Spleen (tissue), 13 donors: ENCODE measurements at places on chromosomes 5 and 9. TPM values are rescaled to one million over a fixed set of nuclear protein-coding genes. Genes with fewer than 3 reads are reported as not detected.

- H3K36me3 ChIP-seq, result no peaks in the 10 kb centered on the region
- no peaks in the 10 kb centered on the region for H3K27me3 ChIP-seq
- DNase-seq, result no peak
- H3K4me3 ChIP-seq, result no peak overlapping the region
Measured at GRCh38 chr9:13898957-13899356, 415.0 kb downstream of the NFIB start.

- no peaks in the 10 kb centered on the region for H3K4me1 ChIP-seq
- no peak for DNase-seq
- H3K27me3 ChIP-seq, result no peaks in the 10 kb centered on the region
- H3K4me3 ChIP-seq, result no peak overlapping the region
- no peaks in the 10 kb centered on the region for H3K36me3 ChIP-seq
Measured at GRCh38 chr5:113230711-113231652, 203.8 kb downstream of the TSSK1B start.

GRCh38 chr5:147187099-147187540 lies 47.7 kb upstream of the STK32A start:
- no peak overlapping the region for H3K27ac ChIP-seq
- no peaks in the 10 kb centered on the region for H3K27me3 ChIP-seq
- no peak for DNase-seq
- no peak overlapping the region for H3K4me3 ChIP-seq

The PAPPA gene
- 0.16 TPM for polyA plus RNA-seq

The EPB41L4B gene
- 0.02 TPM for polyA plus RNA-seq

DNA sequence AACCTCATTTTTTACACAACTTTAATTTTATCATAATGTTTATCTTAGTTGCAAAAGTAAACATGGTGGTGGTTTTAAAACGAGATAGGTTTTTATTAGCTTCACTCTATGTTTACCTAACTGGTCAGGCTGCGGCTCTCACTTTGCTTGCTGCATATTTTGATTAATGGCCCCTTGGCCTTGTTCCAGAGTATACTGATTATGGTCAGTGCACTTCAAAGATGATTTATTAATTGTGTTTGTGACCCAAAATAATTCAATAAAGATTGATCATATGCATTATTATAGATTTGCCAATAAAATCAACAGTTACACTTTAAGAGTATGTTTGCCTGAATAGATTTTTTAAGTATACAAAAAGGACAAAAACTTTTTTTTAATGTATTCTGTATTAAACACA lies 188.0 kb downstream of the XRCC4 start:
- no peak for DNase-seq
- H3K4me1 ChIP-seq, result no peaks in the 10 kb centered on the region
- H3K36me3 ChIP-seq, result no peaks in the 10 kb centered on the region
